DMS53 (cell line): ENCODE measurements at places on chromosomes 12 and 14.
A peak's percentile ranks its signal among the peaks of the same experiment; 100 is the strongest.

- DNase-seq: peak; percentile 64
Observed at GRCh38 chr12:76927170-76927784, 48.5 kb upstream of the CSRP2 start.

- DNase-seq: no peak
Observed at GRCh38 chr12:104769144-104769561, 188.9 kb downstream of the SLC41A2 start.

- no peak for DNase-seq
Observed at GRCh38 chr14:61281948-61282275, 774 bp upstream of the TMEM30B start.

GRCh38 chr12:122992386-122992785 is 11.9 kb downstream of the ARL6IP4 start:
- DNase-seq: no peak

DNA sequence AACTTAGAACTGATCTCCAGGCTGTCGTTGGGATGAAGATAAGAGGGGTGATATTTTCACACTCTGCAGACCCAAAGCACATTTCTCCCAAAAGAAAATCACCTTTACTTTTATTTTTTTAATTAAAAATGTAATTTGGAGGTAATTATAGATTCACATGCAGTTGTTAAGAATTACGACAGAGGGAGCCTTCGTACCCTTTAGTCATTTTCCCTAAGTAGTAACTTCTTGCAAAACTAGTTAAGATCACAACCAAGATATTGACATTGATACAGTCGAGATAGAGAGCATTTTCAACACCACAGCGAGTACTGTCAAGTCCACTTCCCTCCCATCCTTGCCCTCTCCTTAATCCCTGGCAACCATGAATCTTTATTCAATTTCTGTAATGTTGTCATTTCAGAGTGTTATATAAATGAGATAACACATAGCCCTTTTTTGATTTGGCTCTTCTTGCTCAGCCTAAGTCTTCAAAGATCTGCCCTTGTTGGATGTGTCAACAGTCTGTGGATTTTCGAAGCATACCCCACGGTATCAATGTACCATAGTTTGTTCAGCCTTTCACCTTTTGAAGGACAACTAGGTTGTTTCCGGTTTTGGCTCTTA is 39.6 kb downstream of the DNAH10 start:
- peak; percentile 28 for DNase-seq

DNA sequence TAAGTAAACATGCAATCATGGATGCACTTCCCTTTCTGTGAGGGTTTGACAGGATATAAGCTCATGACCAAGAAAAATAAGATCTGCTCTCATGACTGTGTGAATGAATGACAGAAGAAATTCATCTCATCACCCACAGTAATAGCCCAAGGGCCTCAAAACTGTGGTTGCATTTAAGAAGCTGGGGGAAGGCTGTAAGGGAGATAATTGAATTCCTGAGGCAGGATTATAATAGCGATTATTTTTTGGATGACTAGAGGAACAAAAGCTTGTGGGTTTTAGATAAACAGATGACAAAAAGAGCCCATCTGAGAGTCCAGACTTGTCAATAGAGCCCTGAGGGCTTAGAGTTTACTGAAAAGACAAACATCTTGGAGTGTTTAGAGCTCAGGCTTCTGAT is 161.2 kb downstream of the NTF3 start:
- no peak for DNase-seq

- peak; percentile 53 for DNase-seq
Observed at GRCh38 chr12:101891462-101891971, 14.1 kb downstream of the DRAM1 start.

GRCh38 chr12:48237162-48237561 is 34.1 kb upstream of the OR10AD1 start:
- DNase-seq: peak; percentile 43

DNA sequence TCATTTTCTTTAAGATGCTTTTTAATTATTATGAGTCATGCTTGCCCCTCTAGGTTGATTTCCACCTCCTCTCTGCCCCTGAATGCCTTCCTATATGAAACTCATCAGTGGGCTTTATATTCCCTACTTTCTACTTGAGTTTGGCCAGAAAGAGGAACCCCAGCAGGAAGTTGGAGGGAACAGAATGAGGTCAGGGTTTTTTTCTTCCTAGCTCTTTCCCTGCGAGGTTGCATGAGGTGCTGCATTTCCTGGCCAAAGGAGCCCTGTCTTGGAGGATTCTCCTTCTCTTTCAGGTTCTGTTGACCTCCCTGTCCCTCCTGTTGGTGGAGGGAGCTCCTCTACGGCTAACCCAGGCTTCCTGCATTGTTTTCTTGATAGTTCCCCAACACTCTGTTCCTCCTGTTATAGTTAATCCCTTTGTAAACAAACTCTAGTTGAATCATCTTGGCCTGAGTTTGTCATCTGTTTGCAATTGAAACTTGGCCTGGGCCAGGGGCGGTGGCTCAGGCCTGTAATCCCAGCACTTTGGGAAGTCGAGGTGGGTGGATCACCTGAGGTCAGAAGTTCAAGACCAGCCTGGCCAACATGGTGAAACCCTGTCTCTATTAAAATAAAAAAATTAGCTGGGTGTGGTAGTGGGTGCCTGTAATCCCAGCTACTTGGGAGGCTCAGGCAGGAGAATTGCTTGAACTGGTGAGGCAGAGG is 15.3 kb upstream of the SPIC start:
- peak; percentile 93 for DNase-seq

- DNase-seq: no peak
Observed at GRCh38 chr12:120855823-120856588, 48.2 kb downstream of the SPPL3 start.
